Melanocyte of skin (primary cell): ENCODE measurements at places on chromosomes 12 and 14. TPM values are rescaled to one million over a fixed set of nuclear protein-coding genes. Genes with fewer than 3 reads are reported as not detected.

Gene OR6J1
- under 0.01 TPM in 1 of 2 replicates, not detected in the other for total RNA-seq

Gene TPH2
- total RNA-seq, result not detected in 2 replicates

Gene SERPINA12
- total RNA-seq, result not detected in 2 replicates

Gene FGF23
- total RNA-seq, result not detected in 2 replicates

Gene NGB
- not detected in 2 replicates for total RNA-seq

Gene HCAR2
- not detected in 2 replicates for total RNA-seq

Gene SERPINA10
- not detected in 2 replicates for total RNA-seq

Gene ADCY4
- total RNA-seq, result 0.34 and 0.36 TPM in 2 replicates

Gene AKAP5
- total RNA-seq, result 0.31 and 0.33 TPM in 2 replicates

Gene POLR3B
- total RNA-seq, result 7.9 and 10.5 TPM in 2 replicates

Gene NUAK1
- 0.69 and 1.5 TPM in 2 replicates for total RNA-seq

Gene ADGRD1
- total RNA-seq, result 0.67 and 1.1 TPM in 2 replicates

Gene ERP27
- total RNA-seq, result 0.15 TPM in 1 of 2 replicates, not detected in the other

Gene KRT77
- total RNA-seq, result not detected in 2 replicates

Gene OVCH1
- under 0.01 and 0.15 TPM in 2 replicates for total RNA-seq

Gene KRT72
- not detected in 2 replicates for total RNA-seq

Gene GDF3
- not detected in 2 replicates for total RNA-seq

Gene HNRNPC
- total RNA-seq, result 512 and 546 TPM in 2 replicates

Gene PTHLH
- 0.31 and 0.33 TPM in 2 replicates for total RNA-seq
